ENCODE measurements at places on chromosomes 1 and 21.

GRCh38 chr1:167916766-167917511 is 3.0 kb upstream of the ADCY10 start:
- DNase-seq, result no peak

- peak; percentile 4 for DNase-seq
Observed at GRCh38 chr1:204837440-204838084, 33.1 kb upstream of the NFASC start.

GRCh38 chr1:41329662-41330587 is 31.3 kb upstream of the FOXO6 start:
- no peak for DNase-seq

DNA sequence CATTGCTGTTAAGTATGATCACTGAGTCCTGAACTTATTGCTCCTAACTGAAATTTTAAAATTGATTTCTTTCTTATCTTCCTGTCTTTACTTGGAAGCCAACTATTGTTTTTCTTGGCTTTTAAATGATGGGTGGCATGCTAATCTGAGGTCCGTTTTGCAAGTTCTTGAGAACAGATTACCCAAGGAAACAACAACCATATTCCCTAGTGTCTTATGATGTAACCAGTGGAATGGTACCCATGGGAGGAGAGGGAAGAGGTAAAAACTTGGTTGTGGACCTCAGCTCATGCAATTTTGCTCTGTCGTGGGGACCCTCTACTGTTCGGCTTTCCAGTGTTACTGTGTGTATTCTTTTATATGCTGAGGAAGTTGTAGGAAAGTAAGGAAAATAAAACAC is 454.8 kb upstream of the ADAMTS5 start:
- DNase-seq, result no peak

GRCh38 chr1:109466452-109467300 is at the start of gene SYPL2:
Gene SYPL2 (plus strand): TSS chr1:109466546. CDS start chr1:109466844, 298 bp downstream.
- no peak for DNase-seq

DNA sequence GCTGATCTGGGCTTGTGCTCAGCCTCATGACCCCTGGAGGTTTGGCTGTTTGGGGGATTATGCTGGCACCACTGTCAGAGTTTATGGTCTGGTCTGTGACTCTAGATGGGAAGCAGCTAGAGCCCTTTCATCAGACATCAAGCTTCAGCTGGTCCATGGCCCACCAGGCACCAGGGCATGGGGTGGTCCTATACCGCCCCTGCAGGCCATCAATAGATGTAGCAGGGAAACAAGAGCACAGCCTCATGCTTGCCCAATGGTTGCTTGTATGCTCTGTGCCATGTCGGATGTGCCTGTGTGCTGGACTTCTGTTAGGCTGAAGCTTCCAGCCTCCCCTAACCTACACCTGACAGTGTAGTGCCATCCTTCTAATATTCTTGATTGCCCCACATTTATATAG is 71.1 kb upstream of the CD34 start:
- no peak for DNase-seq

DNA sequence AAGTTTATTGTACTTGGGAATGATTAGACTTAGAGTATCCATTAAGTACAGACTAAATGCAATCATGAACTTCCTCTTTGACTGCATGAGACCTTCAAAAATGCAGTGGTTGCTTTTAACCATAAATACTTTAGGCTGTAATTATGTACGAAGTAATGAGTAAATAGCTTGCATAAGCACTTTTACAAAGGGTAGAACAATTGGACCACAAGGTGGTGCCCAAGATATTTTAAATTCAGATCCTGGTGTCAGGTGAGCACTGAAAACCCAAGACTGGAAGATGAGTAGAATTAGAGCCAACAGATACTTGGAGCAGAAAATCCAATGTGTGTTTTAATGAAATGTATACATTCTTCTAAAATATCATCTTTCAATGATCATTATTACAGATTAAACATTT is 43.4 kb upstream of the RHOU start:
- no peak for DNase-seq

GRCh38 chr1:195733826-195734225 is 874.4 kb downstream of the KCNT2 start:
- no peak for DNase-seq

GRCh38 chr1:180720753-180721152 is 88.9 kb downstream of the XPR1 start:
- DNase-seq, result no peak

- DNase-seq, result no peak
Observed at GRCh38 chr21:22758478-22758877, 1760.3 kb downstream of the NCAM2 start.

GRCh38 chr1:227942021-227942715 is 5.6 kb downstream of the WNT9A start:
- DNase-seq, result no peak

- DNase-seq, result no peak
Observed at GRCh38 chr21:38850277-38850951, 44.7 kb downstream of the ETS2 start.

DNA sequence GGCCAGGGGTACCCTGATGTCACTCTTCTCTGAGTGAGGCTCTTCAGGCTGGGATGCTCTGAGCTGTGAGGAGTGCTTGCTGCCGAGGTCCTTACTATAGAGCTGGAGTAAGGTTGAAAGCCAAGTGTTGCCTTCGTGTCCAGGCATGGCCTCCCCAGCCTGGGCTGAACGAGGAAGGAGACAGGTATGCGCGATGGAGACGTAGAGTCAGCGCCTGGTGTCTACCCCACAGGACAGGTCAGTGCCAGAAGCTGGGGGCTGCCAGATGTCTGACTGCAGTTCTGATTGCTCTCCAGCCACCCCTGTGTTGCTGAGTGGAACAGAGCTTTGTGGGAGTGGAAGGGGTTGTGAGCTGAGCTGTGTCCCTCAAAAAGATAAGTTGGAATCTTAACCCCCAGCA is 135.8 kb upstream of the AJAP1 start:
- no peak for DNase-seq

DNA sequence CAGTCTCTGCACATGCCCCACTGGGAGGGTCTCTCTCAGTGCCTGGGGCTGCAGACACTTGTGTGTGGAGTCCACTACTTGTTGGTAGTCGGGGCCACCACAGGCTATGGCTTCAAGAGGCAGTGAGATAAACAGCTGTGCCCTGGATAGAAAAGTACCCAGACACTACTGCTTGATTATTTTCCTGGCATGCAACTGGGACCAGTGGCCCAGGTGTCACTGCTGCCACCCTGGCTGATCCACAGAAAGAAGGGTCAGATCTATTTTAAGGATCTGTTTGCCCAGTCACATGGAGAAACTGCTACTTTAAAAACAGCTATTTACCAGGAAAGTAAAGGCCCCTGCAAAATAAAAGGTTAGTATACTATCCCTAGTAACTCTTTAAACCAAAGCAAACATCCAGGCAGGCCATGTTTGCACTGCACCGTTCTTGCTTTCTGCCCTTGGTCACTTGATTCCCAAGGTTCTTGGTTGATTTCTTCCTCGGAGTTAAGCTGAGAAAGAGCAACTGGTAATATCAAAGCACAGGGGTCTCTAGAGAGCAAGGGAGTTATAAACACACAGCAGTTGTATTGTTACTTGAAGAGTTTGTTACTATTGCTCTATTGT is 99.9 kb downstream of the GLUL start:
- no peak for DNase-seq

- no peak for DNase-seq
Observed at GRCh38 chr21:16838331-16838730, 674.5 kb upstream of the CXADR start.

DNA sequence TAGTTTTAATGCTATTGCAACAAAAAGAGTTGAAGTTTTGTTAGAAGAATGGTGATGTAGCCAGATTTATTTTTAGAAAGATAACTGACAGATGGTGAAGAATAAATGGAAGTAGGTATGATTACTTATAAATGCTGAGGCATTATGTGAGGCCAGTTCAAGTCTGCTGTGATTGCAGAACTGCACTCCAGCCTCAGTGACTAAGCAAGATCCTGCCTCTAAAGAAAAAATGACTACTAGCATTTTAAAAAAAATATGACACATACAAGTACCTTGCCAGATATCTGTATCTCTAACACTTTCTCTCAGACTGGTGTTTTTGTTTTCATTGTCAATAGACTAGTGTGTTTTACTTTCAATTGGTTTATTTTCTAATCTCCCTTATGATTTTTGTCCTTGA is 1242.4 kb upstream of the ADGRL4 start:
- no peak for DNase-seq

GRCh38 chr1:213409971-213410370 is 358.9 kb downstream of the RPS6KC1 start:
- no peak for DNase-seq

DNA sequence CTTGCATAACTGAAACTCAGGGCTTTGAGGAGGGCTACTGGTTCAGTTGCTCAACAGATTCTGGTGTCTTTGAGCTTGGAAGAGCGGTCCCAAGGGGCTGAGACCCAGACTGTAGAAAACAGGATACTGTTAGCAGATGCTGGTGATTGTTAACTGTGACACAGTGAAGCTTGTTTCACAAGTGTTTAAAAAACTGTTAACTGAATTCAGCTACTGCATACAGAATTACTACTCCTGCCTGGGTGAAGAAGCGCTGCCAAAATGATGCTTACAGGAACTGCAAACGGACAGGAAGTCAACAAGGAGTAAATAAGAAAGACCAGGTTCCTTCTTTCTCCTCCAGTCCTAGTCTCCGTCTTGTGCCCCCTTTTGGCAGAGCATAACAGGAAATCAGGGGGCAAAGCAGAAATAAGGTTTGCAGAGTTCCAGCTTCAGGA is 195.3 kb upstream of the USP25 start:
- DNase-seq, result no peak

DNA sequence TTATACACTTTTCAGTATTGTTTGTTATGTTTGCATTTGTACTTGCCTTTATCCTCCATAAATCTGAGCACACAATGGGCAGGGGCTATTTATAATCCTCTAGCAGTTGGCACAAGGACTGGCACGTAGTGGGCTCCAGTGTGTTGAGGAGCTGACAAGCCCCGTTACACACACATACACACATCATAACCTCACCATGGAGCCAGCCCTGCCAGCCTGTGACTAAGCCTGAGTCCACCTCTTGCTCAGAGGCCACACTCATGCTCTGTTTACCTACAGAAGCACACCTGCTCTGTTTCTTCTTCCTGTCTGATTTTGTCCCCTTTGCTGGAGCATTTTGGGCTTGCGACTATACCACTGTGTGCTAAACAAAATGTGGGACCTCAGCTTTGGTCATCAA is 64.5 kb upstream of the SPATA6 start:
- DNase-seq, result no peak

DNA sequence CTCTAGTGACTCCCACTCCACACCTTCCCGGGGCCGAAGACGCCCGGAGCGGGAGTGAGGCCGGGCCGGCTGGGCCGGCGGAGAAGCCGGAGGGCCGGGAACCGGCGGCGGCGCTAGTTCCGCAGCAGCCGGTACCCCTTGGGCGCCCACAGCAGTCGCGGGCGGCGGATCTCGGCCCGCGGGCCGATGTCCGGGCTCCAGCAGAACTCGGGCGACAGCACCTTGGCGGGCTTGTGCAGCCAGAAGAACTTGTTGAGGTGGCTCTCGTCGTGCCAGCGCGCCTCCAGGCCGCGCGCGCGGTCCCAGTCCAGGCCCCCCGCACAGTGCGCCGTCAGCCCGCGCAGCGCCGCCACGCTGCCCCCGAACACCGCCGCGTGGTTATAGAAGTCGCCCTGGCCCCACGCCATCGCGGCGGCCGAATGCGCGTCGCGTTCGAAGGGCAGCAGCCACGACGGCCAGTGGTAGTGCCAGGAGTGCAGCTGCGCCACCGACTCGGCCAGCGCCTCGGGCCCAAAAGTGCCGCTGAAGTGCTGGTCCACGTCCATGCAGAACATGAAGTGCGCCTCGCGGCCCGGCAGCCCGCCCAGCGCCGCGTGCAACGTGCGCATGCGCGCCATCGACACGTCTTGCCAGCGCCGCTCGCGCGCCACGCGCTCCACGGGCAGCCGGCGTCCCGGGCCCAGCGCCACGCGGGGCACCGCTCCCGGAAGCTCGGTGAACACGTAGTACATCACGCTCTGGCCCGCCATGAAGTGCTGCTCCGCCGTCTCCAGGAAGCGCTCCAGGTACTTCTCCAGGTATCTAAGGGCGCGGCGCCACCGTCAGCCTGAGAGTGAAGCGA is 14.0 kb downstream of the A3GALT2 start:
- no peak for DNase-seq

GRCh38 chr1:121483961-121484424 is 299.2 kb downstream of the SRGAP2C start:
- no peak for DNase-seq

GRCh38 chr1:167510881-167511280 is 7.4 kb downstream of the CD247 start:
- no peak for DNase-seq

DNA sequence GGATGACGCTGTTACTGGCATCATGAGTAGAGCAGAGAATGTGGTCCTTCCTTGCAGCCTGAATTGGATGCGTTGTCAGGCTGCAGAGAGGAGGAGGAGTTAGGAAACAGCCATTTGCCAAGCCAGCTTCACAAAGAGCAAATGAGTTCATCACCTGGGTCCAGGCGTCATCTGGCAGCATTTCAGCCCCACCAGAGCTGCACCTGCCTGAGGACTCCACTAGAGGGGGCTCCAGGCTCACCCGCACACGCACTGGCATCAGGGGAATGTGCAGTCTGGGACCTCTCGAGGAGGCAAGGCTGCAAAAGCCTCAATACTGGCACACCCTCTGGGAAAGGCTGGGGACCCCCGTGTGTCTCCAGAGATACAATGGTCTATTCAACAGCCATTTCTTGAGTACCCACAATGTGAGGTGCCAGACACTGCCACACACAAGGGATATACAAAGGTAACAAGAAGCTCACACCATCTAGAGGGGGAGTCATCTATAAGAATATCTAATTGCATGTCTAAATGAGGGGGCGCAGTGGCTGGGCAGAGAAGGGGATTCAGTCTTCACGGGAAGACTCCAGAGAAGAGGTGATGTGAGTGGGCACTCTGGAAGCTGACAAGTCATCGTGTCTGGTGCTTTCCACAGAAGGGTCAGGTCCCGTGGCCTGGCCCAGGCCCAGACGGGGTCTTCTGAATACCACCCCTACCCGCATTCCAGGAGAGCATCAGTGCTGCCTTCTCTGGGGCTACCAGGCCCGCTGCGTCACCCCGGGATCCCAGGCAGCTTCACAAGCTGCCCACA is 53.5 kb upstream of the CNTN2 start:
- DNase-seq, result peak; percentile 12

- DNase-seq, result no peak
Observed at GRCh38 chr21:42698733-42699132, 45.3 kb downstream of the PDE9A start.

DNA sequence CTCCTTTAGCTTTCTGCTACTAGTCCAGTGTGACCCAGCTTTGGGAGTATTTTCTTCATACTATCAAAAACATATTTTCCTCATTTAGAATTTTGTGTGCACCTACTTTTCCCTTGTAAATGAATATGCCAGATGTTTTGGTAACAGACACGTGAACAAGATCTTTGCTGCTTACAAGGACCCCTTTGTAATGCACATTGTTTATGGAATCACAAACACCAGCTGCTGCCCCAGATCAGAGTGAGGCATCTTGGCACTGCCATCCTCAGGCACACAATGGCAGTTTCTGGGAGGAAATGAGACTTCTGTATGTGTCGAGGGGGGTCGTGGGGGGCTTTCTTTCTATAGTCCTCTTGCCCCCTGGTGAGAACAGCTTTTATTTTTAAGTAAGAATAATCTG is 115.7 kb downstream of the RGL1 start:
- no peak for DNase-seq
